Activated naive CD4-positive, alpha-beta T cell (primary cell): ENCODE measurements at places on chromosomes 4 and X.

- DNase-seq = no peak
Measured at GRCh38 chrX:56366901-56367300, 134.7 kb downstream of the KLF8 start.

DNA sequence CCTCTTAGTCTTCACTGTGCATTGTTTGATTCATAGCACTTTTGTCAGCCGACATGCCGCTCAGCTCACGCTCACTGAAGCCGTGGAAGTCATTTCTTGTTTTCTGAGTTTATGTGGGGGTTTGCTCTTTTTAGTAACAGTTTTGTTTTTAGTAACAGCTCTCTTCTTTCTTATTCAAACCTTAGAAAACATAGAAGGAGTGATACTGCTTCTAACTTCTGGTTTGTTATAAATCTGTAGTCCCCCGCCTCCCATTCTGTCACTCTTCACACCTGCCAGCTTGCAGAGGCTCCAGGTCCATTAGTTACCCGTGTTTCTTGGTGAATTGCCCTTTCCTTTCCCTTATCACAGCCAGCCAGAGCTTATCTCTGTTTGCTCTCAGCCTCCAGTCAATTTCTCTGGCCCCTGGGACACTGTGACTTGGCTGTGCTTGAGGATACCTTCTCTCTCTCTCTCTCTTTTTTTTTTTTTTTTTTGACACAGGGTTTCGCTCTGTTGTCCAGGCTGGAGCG lies 50.5 kb downstream of the GRK4 start:
- no peak for DNase-seq

GRCh38 chrX:17465201-17465600 lies 90.2 kb downstream of the NHS start:
- no peak for DNase-seq

DNA sequence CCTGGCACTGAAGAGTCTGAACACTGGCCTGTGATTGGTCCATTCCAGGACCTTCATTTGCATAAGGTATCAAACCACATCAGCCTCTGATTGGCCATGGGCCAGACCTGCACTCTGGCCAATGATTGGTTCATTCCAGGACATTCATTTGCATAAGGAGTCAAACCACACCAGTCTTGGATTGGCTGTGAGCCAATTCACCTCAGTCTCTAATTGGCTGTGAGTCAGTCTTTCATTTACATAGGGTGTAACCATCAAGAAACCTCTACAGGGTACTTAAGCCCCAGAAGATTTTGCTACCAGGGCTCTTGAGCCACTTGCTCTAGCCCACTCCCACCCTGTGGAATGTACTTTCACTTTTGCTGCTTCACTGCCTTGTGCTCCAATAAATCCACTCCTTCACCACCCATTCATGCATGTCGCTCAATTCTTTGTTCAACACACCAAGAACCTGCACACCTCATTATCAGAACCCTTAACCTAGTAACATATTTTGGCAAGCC lies 14.2 kb upstream of the HERC5 start:
- no peak for DNase-seq

DNA sequence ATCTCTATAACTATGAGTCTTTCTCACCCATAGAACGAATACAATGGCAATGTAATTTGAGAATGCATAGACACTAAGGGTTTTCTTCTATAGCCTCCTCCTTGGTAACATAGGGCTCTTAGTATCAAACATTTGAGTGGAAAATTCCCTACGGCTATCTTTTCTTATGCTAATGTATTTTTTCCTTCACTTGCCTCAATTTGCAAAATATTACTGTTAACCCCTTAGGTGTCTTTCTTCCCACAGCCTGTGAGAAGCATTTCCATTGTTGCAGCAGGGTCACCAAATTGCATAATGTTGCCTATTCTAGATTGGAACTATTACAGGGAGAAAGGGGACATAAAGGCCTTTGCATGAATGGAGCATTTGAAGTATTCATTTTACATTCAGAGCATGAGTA lies 140.5 kb upstream of the RAPGEF2 start:
- DNase-seq = no peak

GRCh38 chr4:148964456-148964855 lies 522.2 kb upstream of the NR3C2 start:
- no peak for DNase-seq

- no peak for DNase-seq
Measured at GRCh38 chrX:63657821-63658220, 127.2 kb downstream of the ARHGEF9 start.

- DNase-seq = no peak
Measured at GRCh38 chr4:7708981-7709380, 230.7 kb downstream of the AFAP1 start.

- no peak for DNase-seq
Measured at GRCh38 chr4:64682481-64682880, 273.2 kb upstream of the TECRL start.

GRCh38 chr4:116343809-116344208 lies 741.6 kb downstream of the TRAM1L1 start:
- no peak for DNase-seq

DNA sequence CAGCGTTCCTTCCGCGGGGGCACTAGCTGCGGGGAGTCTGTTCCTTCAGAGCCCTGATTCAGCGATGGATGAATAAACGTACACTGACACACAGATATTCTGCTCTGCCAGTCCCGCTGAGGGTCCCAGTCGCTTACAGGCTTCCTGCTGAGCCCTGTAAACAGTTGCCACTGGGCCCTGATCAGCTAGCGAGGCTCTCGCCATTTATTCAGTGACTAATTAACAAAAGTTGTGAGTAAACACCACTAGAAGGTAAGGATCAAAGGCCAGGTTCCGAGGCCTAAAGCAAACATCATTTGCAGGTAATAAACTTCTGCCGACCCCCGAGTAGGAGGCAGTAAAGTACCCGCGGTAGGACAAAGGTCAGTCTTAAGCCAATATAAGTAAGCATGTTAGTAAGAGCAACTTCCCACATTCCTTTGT lies 442.6 kb upstream of the GALNT7 start:
- no peak for DNase-seq

- no peak for DNase-seq
Measured at GRCh38 chrX:149010013-149010852, 494.9 kb downstream of the IDS start.

DNA sequence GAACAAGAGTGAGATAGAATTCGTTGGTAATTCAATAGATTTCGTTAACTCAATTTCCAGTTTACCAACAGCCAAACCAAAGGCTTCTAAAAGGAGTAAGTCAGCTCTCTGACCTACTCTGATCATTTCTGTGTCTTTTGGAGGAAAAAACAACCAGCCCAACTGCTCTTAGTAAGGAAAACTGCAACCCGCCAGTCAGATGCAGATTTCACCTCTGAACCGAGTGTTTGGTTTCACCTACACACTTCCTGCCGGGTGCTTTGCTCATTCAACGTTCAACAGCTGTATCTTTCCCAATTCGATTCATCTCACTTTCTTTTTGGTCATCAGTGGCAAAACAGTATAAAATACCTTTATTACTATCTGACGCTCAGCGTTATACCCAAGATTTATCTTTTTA lies 24.5 kb downstream of the TMSB4X start:
- DNase-seq = peak; percentile 1
